ENCODE measurements at places on chromosomes 13 and 19.
A peak's percentile ranks its signal among the peaks of the same experiment; 100 is the strongest.

- no peak for DNase-seq
Observed at GRCh38 chr13:23003446-23003845, 177.3 kb upstream of the SGCG start.

DNA sequence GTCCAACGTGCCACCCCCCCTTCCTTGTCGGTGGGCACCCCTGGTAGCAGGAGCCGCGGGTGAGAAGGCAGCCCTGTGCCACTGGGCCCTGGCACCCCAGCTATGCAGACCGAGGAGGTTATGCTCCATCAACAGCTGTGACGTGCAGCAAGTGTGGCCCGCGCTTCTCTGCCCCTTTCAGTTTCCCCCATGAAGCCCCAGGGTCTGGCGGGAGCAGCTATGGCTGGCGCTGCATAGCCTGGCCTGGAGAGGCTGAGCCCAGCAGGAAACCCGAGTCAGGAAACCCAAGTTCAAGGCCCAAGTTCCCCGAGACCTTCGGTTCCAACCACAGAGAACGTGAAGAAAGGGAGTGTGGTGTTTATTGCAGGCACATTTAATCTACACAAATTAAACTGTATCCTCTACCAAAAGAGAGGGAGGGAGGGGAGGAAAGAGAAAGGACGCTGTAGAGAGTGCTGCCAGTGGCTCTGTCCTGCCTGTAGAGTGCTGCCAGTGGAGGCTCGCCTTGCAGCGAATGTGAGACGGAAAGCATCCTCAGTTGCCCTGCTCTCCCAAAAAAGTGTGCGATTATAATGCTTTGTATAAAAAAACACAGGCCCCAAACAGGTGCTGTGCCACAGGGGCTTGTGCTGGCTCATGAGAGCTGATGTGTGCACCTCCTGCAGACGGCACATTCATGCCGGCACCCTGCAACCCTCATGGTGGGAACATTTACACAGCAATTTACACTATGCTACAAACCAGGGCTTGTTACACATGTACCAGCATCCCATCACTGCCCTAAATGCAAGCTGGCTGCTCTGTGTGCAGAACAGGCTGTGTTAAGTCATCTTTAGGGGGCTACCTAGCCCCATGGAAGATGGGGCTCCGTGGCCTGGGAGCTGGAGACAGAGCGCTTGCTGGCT is 16.3 kb downstream of the POP4 start:
- no peak for DNase-seq

DNA sequence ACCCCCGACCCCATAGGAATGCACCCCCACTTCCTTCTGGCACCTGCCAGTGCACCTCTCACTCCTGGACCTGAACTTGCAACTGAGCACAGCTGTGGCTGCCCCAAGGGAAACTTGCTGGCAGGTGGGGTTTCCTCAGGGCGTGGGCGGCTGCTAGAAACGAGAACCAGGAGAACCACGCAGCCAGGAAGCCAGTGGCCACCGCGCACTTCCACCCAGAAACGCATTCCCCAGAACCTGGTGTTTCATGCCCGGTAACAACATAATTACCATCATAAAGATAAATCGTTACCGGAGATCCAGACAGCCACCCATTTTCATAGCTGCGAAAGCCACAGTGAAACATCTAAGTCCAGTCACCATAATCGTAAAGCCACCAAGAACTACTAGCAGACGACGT is 75.2 kb upstream of the C13orf46 start:
- peak; percentile 62 for DNase-seq

DNA sequence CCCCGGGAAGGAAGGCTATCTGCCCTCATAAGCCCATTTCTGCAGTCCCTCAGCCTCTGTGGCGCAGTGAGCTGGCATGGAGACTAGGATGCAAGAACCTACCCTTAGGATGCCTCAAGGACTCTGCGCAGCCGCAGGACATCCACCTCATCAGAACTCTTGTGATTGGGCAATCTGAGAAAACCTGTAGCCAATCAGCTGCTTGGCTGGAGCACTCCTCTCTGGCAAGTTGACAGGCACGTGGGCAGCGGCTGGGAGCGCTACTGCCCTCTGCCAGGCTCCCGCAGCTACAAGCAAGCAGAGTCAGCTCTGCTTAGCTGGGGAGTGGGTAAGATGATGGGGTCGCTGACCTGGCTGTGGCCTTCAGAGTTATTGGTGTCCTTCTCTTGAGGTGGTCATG is 1.5 kb upstream of the ECSIT start:
- peak; percentile 12 for DNase-seq

DNA sequence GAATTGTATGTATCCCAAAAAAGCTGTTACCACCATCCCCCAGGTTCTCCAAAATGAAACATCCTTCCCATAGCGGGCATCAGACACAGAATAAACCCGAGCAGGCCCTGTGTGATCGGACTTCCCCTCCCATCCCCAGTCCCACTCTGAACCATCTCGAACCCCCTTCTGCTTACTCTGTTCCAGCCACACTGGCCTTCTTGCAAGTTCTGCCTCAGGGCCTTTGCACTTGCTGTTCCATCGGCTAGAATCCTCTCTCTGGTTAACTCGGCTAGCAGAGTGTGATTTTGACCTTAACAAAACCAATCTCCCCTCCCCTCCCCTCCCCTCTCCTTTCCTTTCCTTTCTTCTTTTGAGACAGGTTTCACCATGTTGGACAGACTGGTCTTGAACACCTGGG is 15.7 kb downstream of the AP2S1 start:
- DNase-seq, result no peak

DNA sequence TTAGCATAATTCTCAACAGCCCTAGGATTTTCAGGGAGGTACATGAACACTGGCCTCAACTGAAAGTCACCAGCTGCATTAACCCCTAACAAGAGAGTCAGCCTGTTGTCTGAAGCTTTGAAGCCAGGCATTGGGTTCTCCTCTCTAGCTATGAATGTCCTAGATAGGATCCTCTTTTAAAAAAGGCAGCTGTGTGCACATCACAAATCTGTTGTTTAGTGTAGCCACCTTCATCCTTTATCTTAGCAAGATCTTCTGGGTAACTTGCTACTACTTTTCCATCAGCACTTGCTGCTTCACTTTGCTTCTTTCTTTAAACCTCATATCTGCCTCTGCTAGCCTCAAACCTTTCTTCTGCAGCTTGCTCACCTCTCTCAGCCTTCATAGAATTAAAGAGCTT is 1692.1 kb downstream of the EFNB2 start:
- no peak for DNase-seq

DNA sequence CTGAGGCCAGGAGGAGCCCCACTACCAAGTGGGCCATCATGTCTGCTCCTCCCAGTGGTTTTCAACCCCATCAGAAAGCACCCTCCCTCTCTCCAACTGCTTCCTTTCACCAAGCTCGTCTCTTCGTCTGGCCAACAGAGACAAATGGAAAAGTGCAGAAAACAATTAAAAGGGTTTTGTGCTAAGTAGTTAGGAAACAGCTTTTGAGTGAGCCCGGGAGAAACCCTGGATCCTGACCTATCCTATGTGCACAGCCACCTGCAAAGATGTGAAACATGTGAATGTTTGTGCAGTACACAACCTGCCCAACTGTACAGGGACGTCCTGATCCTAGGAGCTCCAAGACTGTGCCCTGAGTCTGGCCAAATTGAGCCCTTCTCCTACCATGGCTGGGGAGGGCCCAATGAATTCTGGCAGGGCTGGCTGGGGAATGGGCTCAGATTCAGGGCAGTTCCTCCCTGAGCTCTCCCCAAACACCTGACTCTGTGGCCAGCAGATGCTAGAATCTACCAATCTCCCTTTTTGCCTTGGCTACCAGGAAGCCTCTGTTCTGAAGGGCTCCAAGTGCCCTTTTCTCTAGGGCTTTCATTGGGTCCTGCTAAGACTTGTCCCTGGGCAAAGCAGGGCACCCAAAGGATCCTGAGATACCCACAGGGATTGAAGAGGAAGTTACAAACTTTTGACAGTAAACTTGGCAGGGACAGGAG is 7.9 kb downstream of the TLE5 start:
- no peak for DNase-seq

DNA sequence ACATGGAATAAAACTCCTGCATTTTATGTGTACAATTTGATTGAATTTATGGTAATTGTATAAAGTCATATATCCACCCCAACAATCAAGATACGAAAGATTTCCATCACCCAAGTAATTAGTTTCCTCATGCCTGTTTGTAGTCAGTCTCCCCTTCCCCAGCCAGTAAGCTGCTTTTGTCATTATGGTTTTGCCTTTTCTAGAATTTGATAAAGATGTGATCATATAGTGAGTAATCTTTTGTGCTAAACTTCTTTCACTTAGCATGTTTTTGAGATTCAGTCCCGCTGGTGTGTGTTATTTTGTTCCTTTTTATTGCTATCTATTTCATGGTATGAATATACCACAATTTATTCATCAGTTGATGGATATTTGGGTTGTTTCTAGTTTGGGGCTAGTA is 16.0 kb downstream of the ITM2B start:
- DNase-seq, result no peak

DNA sequence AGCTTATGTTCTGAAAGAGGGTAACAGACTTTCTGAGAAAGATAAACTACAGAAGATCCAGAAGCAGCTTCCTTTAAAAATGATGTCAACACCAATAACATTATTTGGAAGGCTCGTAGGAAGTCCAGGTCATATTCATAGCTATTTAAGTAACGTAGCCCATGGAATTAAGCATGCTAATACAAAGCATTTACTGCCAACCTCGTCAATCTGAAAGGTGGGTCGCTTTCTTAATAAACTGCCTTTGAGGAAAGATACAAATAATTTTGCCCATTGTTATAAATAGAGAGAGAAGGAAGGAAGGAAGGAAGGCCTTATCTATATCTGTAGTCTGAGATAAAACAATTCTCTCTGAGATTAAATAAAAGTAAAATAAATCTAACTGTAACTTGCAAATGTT is 80.3 kb downstream of the STARD13 start:
- no peak for DNase-seq

DNA sequence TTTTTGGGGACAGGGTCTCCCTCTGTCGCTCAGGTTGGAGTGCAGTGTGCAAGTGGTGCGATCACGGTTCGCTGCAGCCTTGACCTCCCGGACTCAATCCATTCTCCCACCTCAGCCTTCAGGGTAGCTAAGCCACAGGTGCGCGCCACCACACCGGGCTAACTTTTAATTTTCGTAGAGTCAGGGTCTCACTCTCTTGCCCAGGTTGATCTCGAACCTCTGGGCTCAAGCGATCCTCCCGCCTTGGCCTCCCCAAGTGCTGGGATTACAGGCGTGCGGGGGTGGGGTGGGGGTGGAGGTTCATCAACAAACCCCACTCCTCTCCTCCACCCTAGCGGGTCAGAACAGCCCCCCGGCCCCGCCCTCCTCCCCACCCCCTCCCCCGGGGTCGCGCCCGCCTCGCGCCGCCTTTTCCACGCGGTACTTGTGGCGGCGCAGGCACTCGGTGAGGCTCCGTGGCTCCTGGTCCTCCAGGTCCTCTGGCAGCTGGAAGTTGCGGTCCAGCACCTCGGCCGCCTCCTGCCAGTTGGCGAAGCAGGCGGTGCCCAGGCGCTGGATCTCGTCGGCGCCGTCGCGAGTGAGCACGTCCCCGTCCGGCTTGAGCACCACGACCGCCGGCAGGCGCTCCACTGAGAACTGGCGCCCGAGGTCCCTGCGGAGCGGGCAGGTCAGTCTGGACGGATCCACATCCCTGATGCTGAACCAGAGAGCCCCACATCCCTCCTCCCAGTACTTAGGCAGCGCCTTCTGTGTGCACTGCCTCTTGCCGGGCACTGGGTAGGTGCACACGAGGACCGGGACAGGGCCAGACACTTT is 5.2 kb downstream of the NXNL1 start:
- DNase-seq, result no peak

DNA sequence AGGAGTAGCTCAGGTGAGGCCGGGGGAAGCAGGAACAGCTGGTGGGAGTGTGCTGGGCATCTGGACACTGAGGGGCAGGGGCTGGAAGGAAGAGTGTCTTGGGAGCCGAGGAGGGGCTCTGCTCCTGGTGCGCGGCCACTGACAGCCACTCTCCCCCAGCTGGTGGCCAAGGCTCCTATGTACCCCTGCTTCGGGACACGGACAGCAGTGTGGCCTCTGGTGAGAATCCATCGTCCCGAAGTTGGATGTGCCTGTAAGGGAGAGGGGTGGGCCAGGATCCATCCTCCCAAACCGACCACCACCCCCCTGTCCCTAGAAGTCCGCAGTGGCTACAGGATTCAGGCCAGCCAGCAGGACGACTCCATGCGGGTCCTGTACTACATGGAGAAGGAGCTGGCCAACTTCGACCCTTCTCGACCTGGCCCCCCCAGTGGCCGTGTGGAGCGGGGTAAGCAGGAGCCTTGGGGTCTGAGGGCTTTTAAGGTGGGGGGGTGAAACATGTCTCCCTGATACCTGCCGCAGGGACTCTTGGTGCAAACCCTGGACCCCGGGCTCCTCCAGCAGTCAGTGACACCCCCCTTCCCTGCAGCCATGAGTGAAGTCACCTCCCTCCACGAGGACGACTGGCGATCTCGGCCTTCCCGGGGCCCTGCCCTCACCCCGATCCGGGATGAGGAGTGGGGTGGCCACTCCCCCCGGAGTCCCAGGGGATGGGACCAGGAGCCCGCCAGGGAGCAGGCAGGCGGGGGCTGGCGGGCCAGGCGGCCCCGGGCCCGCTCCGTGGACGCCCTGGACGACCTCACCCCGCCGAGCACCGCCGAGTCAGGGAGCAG is 2.0 kb upstream of the USF2 start:
- no peak for DNase-seq

DNA sequence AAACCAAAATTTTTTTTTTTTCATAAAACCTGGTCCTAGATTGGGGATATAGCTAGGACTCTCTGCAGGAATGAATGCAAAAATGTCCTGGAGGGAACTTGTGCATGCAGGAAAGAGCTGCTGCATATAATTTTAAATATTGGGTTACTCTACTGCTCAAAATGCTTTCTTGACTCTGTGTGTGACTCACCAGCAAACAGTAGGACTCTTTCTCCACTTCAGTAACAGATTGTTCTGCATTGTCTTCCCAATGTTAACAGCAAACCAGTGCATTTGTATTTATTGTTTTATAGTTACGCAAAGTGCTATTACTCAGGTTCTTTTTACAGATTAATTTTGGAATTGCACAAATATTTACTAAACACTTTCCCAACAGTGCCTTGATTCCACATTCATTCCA is 163.7 kb upstream of the KL start:
- DNase-seq, result no peak

- no peak for DNase-seq
Observed at GRCh38 chr13:40149611-40150274, 494.3 kb downstream of the COG6 start.

DNA sequence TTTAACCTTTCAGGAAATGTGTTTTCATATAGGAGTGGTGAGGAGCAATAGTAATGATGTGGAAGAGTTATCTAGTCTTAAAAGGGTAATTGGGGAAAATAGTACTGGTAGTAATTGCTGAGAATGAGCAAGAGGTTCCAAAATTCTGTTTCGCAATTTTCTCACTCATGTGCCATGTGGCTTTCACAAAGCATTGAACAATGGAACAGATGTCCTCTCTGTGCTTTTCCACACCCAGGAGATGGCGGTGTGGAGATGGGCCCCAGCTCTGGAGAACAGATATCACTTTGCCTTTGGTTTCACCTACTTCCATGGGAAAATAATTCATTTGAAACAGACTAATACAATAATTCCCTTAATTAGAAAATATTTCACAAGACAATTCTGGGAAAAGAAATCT is 170.0 kb upstream of the SLC10A2 start:
- no peak for DNase-seq
